EH (cell line): ENCODE measurements at places on chromosomes 12 and 14.

DNA sequence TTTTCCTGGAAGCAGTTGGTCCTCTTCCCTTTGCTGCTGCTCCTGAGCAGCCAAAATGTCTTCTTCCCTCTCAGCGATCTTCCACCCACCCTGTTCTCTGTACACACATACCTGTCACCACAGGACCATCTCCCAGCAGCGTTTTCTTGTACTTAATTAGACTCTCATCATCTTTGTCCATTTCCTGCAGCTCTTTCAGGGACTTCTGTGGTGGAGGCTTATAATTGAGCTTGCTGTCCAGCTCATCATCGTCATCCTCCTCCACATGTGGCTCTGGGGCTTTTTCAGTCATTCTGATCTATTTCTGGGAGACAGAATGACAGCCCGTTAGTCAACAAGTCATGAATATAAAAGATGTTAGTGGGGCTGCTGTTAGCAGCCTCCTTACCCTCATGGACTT, 11.0 kb downstream of the ARHGDIB start:
- peak; percentile 23 for DNase-seq

DNA sequence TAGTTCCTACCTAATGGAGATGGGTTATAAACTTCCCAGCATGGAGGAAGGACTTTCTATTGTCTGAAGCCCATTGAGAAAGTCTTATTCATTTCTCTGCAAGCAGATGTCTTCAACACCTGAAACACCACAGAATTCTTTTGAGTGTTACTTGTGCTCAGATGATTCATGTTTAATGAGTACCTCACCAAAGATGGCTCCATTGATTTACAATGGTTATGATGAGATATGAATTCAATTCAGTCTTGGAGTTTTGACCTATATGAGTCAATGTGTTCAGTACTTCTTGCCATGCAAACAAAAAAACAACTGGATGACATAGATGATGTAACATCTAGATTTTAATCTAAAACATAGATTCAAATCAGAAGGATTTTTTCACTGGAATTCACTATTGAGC, 15.4 kb upstream of the PAWR start:
- peak; percentile 27 for DNase-seq

DNA sequence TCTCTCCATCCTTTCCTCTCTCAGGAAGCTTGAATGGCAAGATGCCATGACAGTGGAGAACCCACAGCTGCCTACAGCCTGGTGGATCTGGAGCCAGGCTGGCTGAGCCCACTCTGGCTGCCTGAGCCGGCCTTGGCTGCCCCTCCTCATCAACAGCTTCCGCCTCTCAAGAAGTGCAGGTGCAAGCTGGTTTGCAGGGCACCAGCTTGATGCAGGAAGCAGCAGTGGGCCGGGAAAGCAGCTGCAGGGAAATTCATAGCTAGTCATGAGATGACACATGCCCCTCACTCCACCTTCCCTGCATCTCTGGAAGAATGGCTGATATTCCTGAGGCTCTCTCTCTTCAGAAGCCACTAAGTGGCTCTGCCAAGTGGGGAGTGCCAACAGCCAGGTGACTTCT, 289.1 kb downstream of the RPS29 start:
- no peak for DNase-seq

DNA sequence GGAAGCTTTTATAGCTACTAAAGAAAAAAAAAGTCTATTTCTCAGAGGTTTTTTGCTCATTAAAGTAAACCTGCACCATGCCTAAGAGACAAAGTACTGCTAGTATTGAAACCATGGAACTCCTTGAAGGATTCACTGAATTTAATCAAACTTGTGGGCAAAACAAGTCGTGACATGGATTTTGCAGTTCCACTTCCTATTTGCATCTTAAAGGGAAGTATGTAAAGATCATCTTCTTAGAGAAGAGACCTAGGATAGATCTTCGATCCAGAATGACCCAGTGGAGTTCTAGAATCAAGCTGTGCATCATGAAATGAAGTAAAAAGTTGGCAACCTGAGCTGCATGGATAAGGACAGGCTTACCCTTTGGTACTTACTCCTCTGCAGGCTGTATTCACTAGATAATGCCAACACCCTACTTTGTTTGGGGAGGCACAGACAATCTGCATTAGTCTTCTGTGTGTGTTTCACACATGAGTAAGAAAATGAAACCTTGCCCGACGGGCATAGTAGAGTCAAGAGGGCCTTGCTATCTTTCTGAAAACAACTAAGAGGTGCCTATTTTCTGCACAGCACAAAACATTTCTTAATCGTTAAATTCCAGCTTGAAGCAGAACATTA, 1.9 kb downstream of the GNG2 start:
- DNase-seq = peak; percentile 18

DNA sequence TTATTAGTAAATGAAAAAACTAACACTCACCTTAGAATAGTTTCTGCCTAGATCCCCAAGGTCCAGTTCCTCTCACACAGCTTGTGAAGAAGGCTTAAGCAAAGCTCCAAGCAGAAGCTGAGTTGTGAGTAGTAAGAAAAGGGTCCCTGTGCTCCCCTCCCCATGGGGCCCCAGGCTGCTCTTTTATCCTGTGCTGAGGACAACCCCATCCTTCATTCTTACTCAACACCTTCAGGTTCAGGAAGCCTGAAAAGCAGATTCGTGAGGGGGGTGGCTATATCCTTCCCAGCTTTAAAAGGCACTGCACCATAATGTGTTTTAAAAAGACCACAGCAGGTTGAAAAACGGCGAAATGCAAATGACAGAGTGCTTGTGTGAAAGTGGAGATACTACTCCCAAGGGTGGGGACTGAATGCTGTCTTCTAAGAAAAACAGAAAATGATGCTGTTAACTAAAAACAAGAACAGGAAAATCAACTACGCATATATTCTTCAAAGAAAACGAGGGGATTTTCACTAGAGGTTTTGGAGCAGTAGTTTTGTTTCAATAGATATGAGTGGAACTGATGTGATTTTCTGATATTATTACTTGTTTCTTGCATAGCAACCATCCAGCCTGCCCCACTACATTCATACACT, 182.7 kb downstream of the KTN1 start:
- DNase-seq = no peak

DNA sequence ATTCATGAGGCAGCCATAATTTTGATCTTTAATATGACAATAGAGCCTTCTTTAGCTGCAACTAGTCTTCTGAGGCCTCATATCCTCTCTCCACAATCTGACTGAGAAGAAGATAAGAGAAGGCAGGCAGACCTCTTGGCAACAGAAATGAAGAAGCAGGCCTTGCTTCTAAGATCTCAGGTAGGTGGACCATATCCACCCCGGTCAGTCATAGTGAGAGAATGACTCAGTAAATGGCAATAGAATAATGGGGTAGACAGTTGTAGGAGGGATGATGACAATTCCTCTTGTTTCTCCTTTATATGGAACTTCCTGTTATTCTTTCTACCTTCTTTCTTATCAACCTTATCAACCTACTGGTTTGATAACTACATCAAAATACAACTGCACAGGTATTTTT, 246.7 kb upstream of the G2E3 start:
- DNase-seq = no peak

- DNase-seq = no peak
These were observed 448.1 kb downstream of the NAV3 start for GRCh38 chr12:78278706-78279190.

GRCh38 chr14:27536748-27537147, 938.9 kb upstream of the NOVA1 start:
- DNase-seq = no peak

DNA sequence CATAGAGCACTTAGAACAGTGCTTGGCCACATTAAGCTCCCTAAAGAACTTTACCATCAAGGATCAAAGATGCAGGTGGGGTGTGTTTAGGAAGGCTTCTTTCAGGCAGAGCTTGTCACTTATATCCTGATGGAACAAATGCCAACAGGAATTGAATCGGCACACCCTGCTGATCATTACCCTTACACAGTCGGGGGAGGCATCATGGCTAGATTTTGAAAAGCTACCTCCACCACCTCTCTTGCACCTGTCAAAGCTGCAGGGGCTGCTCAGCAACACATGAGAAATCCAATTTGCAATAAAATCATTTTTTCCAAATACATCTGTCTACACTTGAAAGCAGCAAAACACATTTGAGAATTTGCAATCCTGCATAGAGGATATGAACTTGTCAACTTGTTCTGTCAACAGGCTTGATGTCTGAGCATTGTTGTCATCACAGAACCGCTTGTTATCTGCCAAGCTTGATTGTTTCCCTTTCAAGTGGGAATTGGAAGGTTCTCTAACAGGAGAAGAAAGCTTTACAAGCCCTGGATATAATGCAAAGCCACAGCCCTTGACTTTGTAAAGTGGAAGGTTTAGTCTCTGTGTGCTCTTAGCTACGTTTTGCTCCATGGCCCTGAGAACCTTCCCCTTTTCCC, 24.6 kb upstream of the TRIM9 start:
- no peak for DNase-seq

- no peak for DNase-seq
These were observed 487.7 kb upstream of the NOVA1 start for GRCh38 chr14:27085500-27085899.

- peak; percentile 98 for DNase-seq
These were observed 28.6 kb downstream of the TMEM30B start for GRCh38 chr14:61252369-61253063.

- no peak for DNase-seq
These were observed 3.2 kb downstream of the USP44 start for GRCh38 chr12:95548056-95548538.

DNA sequence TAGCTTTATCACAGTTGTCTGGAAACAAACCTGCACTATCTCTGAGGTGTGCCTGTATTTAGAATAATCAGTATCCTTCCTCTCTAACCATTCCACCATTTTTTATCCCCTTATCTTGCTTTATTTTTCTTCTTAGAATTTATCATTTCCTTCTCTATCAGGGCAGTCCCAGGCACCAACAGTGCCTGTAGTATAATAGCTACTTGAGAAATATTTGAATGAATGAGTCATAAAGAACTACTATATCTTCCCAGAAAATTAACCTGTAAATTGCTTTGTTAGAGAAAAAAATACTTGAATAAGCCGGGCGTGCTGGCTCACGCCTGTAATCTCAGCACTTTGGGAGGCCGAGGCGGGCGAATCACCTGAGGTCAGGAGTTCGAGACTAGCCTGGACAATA, 21.2 kb upstream of the FOXJ2 start:
- DNase-seq = no peak

GRCh38 chr12:28711421-28711820, 437.7 kb upstream of the FAR2 start:
- DNase-seq = peak; percentile 9

DNA sequence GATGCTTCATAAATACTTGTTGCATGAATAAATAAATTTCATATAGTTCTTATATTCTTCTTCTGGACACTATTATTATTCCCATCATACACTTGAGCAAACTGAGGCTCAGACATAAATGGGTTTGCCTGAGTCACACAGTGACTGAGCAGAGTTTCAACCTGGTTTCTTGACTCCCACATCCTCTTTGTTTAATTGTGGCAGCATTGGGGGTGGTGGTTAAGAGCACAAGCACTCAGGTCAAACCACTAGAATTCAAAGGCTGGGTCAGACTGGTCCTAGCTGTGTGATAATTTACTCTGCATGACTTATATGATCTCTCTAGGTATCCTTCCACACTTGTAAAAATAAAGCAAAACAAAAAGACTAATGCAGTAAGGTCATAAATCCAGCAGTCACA, 274.9 kb upstream of the SRRM4 start:
- DNase-seq = no peak

DNA sequence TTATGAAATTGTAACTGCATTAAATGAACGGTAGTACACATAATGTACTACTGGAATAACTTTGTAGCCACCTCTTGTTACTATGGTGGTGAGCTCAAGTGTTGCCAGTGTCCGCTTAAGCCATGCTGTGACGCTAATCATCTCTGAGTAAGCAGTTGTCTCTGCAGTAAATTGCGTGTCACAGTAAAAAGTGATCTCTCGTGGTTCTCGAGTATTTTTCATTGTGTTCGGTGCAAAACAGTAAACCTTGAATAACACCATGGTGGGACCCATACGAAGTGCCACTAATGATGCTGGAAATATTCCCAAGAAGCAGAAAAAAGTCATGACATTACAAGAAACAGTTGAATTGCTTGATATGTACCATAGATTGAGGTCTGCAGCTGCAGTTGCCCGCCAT, 524.8 kb downstream of the SOX5 start:
- no peak for DNase-seq

- no peak for DNase-seq
These were observed 24.5 kb downstream of the GNPTAB start for GRCh38 chr12:101806265-101806664.

DNA sequence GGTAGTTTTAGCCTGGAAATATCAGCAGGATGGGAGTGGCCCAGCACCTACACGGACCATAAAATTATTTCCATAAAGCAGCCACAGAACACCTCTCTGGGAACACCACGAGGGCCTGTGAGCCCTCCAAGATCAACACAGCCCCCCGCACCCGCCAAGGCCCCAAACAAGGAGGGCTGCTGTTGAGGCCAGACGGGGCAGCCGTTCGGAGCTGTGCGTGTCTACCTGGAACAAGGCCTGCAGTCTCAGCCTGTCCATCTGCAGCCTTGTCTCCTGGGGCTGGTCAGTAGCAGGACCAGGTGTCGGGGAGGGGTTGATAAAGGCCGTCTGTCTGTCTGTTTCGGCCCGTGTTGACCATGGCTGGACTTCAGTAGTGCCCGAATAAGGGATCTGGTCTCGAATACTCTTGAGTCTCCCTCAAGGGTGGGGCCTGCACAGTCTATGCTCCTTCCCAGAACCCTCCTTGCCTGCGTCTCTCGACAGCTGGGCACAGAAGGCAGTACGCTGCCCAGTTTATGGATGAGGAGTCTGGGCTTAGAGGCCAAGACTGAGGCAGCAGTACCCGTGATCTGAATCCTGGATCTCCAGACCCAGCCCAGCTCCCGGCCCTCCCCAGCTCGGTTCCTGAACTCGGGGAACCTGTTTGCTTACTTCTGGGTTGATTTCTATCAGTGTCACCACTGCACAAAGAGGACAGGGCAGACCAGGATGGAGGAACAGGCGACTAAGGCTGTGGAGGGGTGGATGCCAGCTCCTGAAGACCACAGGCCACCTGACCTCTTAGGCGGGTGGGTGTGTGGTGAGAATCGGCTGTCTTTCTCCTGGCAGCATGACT, 23.1 kb upstream of the DLK1 start:
- DNase-seq = no peak

DNA sequence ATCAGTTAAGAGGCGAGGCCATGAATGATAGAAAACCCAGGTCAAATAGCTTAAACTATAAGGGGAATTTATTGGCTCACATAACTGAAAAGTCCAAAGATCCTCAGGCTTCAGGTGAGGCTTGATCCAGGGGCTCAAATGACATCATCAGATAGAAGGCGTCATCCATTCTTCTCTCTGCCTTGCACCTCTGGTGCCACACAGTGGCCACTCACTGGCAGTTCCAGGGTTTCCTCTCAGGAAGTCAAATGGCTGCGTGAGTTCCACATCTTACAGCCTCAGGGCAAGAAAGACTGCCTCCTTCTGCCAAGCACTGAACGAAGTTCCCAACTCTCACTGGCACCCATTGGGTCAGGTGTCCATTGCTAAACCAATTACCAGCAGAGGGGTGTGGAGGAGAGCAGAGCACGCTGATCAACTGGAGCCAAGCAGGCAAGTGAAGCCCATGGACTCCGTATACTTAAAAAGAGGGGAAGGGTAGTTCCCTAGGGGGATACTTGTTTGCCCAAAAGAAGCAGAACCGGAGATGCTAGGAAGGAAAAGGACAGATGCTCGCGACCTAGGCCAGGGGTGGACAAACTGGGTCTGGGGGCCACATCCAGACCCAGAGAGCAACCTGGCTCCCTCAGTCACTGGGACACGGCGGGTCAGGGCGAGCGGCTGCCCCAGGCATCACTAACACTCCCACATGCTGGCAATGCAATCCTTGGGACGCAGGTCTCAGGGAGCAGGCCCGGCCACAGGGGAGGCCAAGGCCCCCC, 69.3 kb downstream of the SERPINA3 start:
- peak; percentile 73 for DNase-seq
